PC-9 (cell line): ENCODE measurements at places on chromosomes 13 and 19.

- no peak for DNase-seq
These were observed 41.1 kb upstream of the GTF3A start for GRCh38 chr13:27383104-27383921.

DNA sequence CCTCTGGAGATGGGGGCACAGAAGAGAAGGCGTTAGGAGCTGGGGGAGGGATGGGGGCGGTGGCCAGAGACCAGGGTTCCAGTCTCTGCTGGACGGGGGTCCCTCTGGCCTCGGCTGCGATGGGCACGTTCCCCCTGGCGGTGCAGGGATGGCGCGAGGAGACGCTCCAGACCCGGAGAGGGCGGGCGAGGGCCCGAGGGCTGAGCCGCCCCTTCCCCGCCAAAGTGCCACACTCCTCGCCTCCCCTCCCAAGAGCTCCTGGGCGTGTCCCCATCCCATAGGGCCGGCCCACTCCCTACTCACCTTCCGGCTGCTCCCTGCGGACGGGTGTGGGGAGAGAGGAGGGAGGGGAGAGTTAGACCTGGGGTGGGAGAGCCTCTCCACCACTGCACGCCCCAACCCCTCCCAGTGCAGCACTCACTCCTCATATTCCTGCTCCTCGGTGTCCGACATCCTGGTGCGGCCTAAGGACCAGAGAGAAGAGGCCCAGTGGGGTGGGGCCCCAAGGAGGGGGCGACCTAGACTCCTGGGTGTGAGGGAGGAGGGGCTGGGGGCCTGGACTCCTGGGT, 2.2 kb downstream of the TNNT1 start:
- peak; percentile 76 for DNase-seq

GRCh38 chr13:33606692-33607091, 211.3 kb upstream of the RFC3 start:
- no peak for DNase-seq

GRCh38 chr19:2345076-2345475, 15.0 kb upstream of the TMPRSS9 start:
- DNase-seq = no peak

DNA sequence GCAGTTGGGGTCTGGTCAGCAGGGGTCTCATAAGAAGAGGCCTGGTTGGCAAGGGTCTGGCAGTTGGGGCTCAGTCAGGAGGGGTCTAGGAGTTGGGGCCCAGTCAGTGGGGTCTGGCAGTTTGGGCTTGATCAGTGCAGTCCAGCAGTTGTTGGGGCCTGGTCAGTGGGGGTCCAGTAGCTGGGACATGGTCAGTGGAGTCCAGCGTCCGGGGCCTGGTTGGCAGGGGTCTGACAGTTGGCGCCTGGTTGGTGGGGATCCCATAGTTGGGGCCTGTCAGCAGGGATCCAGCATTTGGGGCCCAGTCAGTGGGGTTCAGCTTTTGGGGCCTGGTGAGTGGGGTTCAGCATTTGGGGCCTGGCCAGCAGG, 60.5 kb upstream of the TPM4 start:
- DNase-seq = no peak

DNA sequence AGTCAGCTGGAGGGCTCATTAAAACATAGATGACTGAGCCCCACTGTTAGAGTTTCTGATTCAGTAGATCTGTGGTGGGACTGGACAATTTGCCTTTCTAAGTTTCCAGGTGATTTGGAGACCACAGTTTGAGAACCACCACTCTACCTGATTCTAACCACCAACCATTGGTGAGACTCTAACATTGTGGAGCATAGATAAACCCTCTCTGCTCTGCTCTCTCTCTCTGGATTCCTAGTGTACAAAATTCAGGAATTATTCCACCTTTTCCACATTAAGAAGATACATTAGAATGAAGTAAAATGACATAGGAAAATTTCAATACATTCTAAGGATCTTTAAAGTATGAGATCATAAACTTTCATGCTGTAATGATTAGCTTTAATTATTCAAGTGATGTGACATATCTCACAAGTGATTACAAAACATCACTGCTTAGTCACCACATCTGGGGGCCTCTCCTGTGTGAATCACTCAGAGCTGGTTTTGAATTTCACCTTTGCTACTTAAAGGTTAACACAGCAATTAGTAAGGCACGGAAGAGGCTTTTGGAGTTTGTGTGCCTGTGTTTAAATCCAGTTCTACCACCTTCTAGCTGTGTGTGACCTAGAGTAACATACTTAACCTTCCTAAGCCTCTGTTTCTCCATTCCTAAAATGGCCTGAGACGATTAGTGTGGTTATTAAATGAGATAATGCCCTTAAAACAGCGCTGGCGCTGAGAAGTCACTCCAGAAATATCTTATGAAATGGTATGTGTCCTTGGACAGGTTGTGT, 78.5 kb upstream of the NBEA start:
- peak; percentile 42 for DNase-seq

GRCh38 chr19:13066226-13066625, 36.4 kb downstream of the LYL1 start:
- DNase-seq = no peak

- DNase-seq = no peak
These were observed 74.6 kb downstream of the B3GLCT start for GRCh38 chr13:31274390-31274789.

GRCh38 chr19:55640043-55640576, 692 bp upstream of the ZNF580 start:
- DNase-seq = no peak

- DNase-seq = no peak
These were observed 4.1 kb downstream of the UBXN6 start for GRCh38 chr19:4453232-4454179.

DNA sequence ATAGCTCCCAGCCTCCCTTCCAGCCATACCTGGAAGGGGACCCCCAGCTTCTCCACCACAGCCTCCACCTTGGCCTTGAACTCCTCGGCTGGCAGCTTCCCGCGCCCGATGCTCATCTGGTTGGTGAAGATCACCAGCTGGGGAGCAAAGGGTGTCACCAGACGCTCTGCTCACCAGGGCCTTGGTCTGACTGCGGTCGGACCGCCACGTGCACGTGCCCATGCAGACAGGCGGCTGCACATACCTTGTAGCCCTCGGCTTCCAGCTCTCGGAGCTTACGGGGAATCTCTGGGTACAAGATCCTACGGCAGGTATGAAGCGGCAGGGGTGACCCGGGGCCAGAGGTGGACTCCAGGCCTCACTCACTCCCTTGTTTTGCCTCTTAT, 3.4 kb downstream of the PNKP start:
- DNase-seq = no peak

DNA sequence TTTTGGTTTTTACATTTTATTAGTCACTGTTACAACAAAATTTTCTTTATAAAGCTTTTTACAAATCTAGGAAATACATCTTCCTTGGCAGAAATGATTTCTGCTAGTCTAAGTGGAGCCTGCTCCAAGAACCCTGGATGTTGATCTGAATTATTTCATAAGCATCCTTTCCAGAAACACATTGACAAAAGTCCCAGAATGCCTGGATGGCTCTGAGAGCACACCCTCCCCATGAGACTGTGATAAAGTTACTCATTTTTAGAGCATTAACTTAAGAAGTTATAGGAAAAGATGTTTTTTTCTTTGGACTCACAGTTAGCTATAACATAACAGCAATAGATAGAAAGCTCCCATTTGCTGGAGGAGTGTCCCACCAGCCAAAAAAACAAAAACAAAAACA, 559.6 kb upstream of the SPRY2 start:
- DNase-seq = no peak

- peak; percentile 6 for DNase-seq
These were observed 21.7 kb downstream of the LILRB4 start for GRCh38 chr19:54684527-54684926.

GRCh38 chr13:113474179-113474578, 16.3 kb downstream of the DCUN1D2 start:
- no peak for DNase-seq

DNA sequence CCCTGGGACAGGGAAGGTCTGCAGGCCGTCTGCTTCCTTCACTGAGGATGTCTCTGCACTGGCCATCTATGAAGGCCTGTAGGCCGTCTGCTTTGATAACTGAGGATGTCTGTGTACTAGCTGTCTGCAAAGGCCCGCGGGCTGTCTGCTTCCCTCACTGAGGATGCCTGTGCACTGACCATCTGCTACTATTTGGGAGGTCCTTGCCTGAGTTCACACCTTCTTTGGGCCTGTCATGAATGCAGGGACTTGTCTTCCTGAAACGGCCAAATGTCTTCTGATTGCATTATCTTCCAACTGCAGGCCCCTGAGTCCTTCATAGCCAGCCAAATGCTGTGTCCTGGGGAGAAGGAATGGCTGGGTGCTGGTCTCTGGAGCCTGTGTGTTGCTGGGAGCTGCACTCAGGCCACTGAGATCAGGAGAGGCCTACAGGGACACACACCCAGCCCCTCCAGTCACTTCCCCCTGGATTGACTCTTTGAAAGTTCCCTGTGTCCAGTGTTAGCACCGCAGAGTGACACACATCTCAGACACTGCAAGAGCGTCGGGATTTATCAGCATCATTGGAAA, 72.9 kb downstream of the TEX29 start:
- DNase-seq = peak; percentile 20

GRCh38 chr13:88592105-88592504, 920.9 kb downstream of the SLITRK5 start:
- no peak for DNase-seq

DNA sequence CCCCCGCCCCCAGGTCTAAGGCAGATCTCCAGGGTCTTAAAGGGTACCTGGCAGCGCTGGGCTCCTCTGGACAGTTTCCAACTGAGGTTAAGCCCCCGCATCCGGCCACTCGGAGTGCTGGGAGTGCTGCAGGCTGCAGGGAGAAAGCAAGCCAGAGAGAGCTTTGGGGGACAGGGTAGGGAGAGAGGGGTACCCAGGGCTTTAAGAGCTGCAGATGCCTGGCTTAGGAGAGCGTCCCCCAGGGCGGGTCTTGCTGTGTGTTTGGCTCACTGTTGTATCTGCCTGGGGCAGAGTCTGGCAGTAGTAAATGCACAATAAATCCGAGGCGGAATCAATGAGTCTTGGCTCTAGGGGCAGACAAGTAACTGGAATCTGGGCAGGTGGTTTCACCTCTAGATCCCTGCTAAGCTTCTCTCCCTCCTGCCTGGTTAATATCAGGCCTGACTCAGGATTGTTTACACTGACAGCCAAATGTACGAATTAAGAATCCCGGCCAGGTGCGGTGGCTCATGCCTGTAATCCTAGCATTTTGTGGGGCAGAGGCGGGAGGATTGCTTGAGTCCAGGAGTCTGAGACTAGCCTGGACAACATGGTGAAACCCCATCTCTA, 798 bp upstream of the COX6B2 start:
- no peak for DNase-seq

- no peak for DNase-seq
These were observed 4.4 kb upstream of the C19orf18 start for GRCh38 chr19:57978586-57979289.

- DNase-seq = peak; percentile 96
These were observed 22.2 kb upstream of the ERVV-1 start for GRCh38 chr19:52991484-52991883.
